ENCODE measurements at places on chromosomes 6 and 20.

DNA sequence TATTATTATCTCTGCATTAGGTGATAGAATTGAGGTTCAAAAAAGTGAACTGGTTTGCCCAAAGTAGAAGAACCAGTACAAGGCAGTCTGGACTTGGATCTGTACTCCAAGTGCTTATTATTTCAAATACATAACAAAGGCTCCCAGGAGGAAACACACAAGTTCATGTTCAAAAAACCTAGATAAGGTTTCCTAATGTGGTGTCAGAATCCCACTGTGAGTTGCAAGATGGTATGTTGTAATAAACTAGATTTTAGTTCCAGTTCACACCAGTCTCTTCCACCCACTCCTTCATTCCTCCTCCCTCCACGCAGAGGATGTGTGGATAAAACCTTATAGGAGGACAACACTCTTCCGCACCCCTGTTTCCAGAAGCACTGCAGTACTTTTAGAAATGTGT is 42.8 kb downstream of the KIAA0319 start:
- no peak for DNase-seq

DNA sequence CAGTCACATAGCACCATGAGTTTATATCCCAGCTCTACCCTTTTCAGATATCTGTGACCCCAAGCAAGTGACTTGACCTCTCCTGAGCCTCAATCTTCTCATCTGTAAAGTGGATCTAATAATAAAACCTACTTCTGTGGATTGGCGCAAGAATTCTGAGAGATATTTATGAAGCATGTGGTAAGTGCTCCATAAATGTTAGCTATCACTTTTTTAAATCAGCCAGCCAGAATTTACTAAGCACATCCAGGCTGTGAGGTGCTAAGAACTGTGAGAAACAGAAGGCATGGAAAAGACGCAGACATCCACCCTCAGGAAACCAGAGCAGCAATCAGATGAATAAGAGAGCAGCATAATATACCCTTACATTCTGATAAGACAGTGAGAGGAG is 862 bp downstream of the C20orf96 start:
- DNase-seq = no peak

DNA sequence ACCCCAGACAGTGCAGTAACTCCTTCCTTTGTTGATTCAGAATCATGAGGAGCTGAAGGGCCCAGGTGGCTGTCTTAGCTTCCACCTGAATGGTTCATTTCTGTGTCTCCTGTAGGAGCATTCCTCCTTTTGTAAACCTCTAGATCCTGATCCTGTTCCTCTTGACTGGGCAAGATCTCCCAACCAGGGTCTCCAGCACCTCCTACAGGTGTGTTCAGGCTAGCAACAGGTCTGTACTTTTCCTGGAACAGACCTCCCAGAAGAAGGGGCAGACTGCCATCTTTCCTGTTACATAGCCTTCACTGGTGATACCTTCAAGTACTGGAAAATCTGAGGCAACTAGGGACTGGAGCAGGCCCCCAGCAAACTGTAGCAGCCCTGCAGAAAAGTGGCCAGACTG is 35.2 kb downstream of the HLA-B start:
- DNase-seq = no peak

DNA sequence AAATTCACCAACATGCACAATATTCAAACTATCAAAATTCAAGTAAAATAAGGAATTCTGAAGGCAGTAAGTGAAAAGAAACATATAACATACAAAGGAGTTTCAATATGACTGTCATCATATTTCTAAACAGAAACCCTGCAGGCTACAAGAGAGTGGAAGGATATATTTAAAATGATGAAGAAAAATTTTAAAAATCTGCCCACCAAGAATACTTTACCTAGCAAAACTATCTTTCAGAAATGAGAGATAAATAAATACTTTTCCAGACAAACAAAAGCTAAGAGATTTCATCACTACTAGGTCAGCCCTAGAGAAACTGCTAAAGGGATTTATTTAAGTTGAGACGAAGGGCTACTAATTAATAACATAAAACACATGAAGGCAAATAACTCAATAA is 73.8 kb upstream of the MANEA start:
- DNase-seq = no peak

DNA sequence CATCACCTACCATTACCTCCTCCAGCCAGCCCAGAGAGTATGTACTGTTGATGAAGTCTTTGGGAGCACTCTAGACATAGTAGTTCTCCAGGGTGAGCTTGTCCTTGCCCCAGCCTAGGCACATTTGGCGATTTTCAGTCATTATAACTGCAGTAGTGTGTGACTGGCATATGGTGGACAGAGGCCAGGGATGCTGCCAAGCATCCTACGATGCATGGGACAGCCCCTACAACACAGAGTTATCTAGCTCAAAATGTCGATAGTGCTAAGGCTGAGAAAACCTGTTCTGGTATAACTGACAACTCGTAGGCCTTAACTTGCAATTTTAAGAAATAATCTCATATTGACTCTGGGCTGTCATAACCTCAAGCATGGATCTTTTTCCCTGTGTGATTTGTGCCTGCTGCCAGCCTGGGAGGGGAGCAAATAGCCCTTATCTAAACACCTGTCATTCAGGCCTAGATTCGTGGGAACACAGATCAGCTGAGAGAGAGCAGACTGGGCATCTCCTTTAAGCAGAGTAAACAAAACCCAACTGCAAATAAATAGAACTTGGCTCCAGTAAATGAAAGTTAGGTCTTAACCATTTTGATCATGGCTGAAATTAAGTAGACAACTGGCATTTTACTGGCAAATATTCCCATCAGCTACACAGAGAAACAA is 102.6 kb downstream of the SPTLC3 start:
- DNase-seq = no peak

GRCh38 chr20:35306931-35307517 is 14.8 kb upstream of the FAM83C start:
- DNase-seq = peak; percentile 18

DNA sequence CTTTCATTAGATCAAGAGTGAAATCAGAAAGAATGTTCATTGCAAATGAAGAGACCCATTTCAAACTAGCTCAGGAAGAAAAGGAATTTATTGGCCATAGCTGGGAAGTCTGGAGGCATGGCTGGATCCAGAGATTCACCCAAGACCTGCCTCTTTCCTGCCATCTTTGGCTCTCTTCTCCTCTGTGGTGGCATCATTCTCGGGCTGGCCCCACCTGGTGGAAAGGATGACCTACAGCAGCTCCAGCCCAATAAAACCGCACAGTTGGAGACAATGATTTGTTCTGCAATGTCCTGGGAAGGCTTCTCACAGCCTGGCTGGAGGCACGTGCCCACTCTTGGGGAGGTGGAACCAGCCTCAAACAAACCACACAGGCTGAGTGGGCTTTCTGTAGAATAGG is 18.1 kb upstream of the FERMT1 start:
- no peak for DNase-seq

GRCh38 chr20:33910056-33910455 is 83.7 kb upstream of the RALY start:
- no peak for DNase-seq

DNA sequence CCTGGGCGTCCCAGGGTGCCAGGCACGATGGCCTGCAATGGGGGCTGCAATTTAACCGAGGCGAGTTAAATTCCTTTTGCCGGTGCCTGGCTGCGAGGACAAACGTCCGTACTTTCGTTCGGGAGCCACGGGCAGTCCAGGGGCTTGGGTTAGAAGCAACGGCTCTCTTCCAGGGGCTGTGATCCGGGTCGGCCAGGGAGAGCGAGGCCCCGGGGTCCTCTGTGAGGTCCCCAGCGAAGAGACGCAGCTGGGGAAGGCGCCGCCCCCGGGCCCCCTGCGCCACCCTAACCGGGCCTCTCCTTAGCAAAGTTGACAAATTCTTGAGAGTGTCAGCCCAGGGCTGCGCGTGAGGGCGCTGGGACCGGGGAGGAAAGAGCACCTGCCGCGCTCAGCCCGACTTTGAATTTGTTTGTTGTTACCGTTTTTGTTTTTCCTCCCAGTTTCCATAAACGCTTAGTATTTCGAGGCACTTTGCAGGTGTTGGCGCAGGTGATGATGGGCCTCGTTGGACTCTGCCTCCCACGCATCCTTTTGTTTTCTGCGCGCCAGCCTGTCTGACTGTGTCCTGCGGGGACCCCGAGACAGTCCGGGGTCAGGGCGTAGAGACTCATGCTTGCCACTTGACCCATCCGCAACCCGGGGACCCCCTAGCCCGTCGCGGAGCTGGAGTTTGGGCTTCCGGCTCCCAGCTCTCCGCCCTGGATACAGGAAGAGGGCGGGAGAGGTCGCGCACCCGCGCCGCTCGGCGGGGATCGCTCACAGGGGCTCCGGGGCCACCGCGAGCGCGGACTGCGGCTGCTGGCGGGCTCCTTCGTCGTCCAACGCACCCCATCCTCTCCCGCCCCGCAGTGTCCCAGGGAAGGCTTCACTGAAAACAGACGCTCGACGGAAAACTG is 5.8 kb downstream of the OLIG3 start:
- no peak for DNase-seq

- no peak for DNase-seq
Observed at GRCh38 chr6:71509191-71510005, 220.8 kb downstream of the OGFRL1 start.

GRCh38 chr6:143877584-143878271 is 13.5 kb downstream of the ZC2HC1B start:
- DNase-seq = no peak

GRCh38 chr6:151757506-151757955 is 50.0 kb upstream of the ESR1 start:
- no peak for DNase-seq

DNA sequence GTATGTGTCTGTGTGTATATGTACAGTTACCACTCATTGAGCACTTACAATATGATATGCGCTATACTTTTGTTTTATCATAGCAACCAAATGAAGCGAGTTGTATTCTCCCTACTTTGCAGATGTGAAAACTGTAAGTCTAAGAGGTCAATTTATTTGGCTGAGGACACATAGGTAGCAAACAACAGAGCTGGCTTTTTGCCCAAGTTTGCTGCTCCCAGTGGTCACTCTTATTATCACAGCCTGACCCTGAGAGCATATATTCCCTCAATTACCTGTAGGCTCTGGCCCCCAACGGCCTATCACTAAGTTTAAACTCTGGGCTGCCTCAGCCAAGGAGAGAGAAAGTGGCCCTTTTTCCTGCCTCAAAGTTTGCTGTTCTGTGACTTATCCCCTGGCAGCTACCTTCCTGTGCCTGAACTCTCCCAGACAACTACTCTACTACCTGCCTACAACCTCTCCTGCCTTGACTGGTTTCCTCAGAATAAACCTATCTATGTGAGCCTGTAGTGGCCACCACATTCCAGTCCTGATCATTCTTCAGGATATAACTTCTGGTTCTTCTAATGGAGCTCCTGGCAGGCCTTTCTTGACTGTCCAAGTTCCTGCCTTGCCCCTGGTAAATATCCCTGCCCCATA is 221.8 kb downstream of the FRK start:
- DNase-seq = no peak

DNA sequence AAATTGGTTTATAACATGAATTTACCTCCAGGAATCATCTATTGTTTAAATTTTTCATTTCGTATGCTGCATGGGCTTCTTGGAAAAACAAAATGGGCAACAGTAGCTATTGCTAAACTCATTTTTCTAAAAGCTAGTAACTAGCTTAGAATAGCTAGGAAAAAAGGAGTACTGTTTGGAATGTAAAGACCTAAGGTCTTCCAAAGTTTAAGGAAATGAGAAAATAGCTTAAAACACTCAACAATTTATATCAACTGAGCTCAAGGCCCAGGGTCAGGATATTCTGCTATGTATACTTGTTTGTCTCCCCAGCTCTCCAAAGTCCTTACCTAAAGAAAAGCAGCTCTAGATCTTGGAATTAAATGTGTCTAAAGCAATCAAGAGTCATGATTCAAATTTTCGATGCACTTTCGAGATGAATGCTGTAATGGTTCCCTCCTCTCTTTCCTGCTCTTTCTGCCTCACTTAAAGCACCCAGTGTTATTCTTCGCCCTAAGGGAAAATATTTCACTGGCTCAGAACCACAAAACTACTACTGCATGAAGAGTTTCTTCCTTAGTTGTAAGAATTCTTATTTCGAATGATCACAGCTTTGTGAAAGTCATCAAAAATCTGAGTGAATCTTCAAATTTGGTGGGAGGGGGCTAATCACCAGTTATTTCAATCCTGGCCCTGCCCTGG is 41.6 kb downstream of the LYRM4 start:
- no peak for DNase-seq

DNA sequence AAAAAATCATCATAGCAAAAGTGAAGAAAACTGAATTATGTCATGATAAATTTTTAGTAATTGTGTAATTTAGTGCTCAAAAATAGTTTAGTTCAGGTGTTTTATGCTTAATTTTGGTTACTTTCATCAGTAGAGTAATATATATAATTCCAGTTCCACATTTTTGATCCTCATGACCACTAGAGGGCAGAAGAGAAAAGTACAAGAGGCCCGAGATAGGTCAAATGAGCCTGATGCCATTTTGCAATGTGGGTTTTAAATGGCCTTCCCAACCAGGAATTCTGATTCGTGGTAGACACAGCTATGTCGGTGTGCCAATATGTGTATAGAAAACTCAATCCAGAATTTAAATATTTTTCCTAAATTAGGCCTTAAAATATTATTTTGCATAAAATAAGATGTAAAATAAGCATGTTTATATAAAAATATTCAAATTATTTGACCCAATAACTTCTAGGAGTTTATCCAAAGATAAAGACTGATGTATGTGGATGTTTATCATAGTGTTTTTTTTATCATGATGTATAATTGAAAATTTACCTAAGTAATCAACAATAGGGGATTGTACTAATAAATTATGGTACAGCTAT is 159.7 kb upstream of the RPS6KA2 start:
- DNase-seq = peak; percentile 67

GRCh38 chr6:124573953-124574352 is 388.3 kb upstream of the RNF217 start:
- DNase-seq = no peak

DNA sequence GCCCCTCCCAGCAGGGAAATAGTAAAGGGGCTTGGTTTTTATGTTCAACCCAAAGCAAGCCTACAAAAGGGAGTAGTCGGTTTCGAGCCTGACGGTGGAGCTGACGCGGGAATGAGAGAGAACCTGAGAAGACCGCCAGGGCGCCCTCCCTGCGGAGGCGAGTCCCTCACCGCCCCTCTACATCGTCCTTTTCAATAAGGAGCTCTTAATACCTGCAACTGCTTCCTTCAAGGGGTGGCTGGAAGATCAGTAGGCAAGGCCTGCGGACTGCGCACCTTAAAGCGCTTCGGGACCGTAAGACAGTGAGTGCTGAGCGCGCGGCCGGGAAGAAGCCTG is 709 bp upstream of the ZNF76 start:
- peak; percentile 62 for DNase-seq

- DNase-seq = no peak
Observed at GRCh38 chr20:24870881-24871280, 78.2 kb upstream of the CST7 start.

GRCh38 chr6:162581988-162582780 is 145.4 kb downstream of the PRKN start:
- DNase-seq = no peak

DNA sequence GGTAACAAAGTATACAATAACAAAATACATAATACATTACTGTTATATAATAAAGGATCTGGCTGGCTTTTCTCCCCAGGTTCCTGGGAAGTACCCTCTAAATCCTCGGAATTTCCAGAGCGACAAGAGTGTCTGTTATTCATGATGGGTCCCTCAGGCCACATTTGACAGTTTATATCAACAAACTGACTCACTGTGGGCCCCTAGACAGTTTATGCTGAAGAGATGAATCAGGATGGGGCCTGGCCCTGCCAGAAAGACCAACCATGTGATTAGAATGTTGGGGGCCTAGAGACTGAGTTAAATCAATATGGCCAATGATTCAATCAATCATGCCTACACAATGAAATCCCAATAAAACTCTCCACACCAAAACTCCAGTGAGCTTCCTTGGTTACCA is 13.5 kb downstream of the USP45 start:
- DNase-seq = no peak

GRCh38 chr6:68025764-68026163 is 609.3 kb upstream of the ADGRB3 start:
- DNase-seq = no peak

- DNase-seq = no peak
Observed at GRCh38 chr6:36110863-36111262, 19.4 kb upstream of the MAPK13 start.
